ENCODE measurements at places on chromosomes 4 and X.

DNA sequence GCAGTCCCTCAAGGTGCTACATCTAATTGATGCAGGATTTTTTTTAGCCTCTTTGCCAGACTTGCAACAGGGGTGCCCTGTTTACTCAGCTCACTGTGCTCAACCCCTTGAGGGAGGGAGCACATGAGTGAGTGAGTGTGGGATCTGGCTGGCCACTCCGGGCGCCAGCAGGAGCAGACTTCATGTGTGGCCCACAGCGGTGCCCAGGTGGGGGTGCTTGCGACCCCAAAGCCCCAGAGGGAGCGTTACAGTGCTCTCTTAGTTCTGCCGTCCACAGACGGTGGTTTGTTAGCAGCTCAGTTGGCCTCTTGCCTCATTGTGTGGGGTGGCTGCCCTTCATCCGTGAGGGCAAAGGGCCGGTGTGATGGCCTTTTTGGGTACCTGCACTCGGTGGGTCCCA is 81.6 kb upstream of the MYOZ2 start:
- no peak for DNase-seq

DNA sequence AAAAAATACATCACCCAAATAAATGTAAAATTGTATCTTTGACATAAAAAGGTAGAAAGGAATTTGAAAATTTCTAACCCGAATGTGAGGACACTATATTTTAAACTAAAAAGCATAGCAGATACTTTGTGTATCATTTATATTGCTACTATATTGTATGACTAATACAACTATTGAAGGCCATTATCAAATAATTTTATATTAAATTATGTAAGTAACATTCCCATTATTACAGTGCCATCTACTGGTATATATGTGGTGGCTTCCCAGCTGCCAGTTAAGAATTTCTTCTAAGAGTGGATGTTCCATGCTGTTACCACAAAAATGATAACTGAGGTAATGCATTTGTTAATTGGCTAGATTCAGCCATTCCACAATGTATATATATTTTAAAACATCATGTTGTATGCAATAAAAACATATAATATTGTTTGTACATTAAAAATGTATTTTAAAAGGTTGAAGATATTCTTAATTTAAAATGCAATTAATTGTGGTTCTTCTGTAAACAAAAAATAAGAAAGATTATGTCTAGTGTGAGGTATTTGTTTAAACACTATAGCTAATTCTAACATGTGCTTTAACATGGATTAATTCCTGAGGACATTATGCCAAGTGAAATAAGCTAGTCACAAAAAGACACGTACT is 65.3 kb downstream of the EGF start:
- no peak for DNase-seq

DNA sequence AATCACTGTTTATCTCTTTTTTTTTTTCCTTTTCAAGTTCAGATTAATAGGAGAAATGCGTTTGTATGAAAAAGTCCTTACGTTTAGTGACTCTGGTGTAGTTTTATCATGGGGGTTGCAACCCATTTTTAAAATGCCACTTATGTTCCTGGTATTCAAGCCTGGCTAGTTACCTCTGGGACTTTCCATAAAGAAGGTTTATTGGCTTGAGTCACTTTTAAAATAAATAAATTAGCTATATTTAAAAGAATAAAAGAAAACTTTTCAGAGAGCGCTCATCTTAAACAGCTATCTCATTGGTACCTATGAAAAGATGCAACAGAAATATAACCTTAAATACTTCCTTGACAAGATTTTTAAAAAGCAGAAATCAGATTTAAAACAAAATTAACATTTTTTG is 275.0 kb upstream of the IL1RAPL1 start:
- DNase-seq: no peak

DNA sequence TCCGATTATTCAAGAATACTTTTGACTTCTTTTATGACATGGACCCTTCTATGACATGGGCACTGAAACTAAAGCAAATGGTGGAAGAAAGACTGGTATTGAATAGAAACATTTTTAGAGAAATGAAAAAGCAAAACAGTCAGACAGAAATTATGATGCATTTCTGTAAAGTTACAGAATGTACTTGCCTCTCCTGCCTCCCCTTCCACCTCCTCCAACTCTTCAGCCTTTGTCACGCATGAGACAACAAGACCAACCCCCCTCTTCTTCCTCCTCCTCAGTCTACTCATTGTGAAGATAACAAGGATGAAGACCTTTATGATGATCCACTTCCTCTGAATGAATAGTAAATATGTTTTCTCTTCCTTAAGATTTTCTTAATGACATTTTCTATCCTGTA is 46.3 kb upstream of the HUWE1 start:
- no peak for DNase-seq

Data from activated naive CD8-positive, alpha-beta T cell treated with anti-CD3 and anti-CD28 coated beads, Interleukin-2, amount 50 U/mL, for 16 hours (primary cell).